ENCODE measurements at places on chromosomes 7 and 10.
A peak's percentile ranks its signal among the peaks of the same experiment; 100 is the strongest.

DNA sequence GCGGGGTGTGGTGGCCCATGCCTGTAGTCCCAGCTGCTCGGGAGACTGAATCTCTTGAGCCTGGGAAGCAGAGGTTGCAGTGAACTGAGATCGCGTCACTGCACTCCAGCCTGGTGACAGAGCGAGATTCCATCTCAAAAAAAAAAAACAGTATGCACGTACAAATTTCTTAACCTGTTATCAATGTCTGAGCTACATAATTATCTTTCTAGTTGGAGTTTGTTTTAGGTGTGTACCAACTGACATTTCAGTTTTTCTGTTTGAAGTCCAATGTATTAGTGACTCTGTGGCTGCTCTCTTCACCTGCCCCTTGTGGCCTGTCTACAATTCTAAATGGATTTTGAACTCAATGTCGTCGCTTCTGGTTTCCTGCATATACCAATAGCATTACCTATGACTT, 40.3 kb downstream of the CD36 start:
- DNase-seq, result no peak

DNA sequence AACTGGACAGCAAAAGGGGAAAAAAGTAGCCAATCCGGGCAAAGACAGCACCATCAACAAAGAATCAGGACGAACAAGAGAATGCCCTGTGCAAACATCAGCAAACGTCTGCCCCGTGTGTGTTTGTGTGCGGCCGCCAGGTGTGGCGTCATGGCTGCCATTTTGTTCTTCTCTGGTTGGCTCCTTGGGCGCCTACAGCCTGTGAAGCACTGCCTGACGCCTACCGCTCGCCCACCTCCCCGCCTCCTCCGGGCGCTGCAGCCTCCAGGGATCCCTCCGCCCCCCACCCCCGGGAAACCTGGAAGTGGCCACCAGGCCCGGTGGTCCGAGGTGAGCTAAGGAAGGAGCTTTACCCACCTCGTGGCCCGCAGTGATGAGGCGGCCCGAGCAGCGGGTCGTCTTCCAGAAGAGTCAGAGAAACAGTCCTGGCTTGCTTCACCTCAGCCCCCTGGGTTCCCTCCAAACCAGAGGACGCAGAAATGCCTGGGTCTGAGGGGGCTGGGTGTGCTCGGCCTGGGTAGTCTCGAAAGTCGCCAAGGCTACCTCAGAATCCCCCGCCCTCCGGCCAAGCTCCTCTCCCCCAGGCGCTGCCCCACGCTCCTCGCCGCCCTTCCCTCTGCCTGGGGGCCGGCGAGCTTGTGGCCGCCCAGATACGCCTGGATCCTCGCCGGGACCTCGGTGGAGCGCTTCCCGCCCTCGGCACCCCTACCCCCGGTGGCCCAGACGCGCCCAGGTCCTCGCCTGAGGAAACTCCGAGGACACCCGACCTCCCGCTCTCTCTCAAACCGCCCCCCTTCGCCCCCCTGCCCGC, 61.8 kb upstream of the IL6 start:
- no peak for DNase-seq

GRCh38 chr10:61100887-61101286, 156.9 kb upstream of the RHOBTB1 start:
- peak; percentile 11 for DNase-seq

- no peak for DNase-seq
Observed at GRCh38 chr7:16494955-16495719, 29.6 kb upstream of the SOSTDC1 start.

DNA sequence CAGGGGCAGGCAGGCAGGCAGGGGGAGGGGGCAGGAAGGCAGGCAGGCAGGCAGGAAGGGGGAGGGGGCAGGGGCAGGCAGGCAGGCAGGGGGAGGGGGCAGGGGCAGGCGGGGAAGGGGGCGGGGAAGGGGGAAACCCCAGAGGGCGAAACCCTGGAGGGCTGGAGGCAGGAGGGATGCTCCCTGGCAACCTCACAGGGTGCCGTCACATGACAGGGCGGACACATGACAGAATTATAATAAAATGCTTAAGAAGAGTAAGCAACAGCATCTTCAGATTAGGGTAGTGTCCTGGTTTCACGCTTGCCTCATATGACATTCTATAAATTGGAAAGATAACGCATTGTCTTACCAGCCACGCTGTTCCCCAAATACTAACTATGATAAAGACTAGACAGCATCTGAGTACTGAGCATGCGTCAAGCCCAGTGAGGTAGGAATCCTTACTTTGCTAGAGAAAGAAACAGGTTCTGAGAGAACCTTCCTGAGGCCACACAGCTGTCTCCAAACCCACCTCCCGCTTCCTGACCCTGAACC, 131.6 kb downstream of the DIP2C start:
- no peak for DNase-seq

GRCh38 chr10:24136070-24136469, 72.9 kb upstream of the KIAA1217 start:
- DNase-seq, result no peak

DNA sequence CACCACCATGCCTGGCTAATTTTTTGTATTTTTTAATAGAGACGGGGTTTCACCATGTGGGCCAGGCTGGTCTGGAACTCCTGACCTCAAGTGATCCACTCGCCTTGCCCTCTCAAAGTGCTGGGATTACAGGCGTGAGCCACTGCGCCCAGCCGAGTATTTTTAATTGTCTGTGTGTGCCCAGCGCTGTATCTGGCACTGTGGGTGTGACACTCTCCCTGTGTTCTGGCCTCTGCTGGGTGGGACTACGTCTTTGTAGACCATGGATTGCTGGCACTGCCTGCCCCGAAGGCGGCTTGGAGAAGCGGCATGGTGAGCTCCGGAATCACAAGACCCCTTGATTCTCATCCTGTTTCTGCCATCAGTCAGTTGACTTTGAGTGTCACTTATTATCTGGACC, 136.2 kb downstream of the CDH23 start:
- no peak for DNase-seq

GRCh38 chr7:70569335-70569819, 562.6 kb upstream of the GALNT17 start:
- peak; percentile 95 for DNase-seq

DNA sequence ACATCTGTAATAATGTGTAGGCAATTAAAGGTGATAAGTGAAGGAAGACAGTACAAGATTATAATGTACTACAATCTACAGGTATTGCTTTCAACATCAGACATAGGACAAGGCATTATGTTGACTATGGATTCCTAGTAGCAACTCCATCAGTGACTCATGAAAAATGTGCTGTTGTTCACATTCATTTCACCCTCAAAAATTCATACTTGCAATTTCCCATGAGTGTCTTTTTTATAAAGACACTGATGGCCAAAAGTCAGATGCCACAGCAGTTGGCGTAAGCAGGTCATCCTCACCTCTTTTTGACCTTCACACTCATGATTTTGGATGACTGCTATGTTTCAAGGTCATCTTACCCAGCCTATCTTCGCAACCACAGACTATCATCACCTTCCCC, 100.0 kb upstream of the AMPH start:
- no peak for DNase-seq

- no peak for DNase-seq
Observed at GRCh38 chr10:1233031-1233430, 176.8 kb downstream of the WDR37 start.

DNA sequence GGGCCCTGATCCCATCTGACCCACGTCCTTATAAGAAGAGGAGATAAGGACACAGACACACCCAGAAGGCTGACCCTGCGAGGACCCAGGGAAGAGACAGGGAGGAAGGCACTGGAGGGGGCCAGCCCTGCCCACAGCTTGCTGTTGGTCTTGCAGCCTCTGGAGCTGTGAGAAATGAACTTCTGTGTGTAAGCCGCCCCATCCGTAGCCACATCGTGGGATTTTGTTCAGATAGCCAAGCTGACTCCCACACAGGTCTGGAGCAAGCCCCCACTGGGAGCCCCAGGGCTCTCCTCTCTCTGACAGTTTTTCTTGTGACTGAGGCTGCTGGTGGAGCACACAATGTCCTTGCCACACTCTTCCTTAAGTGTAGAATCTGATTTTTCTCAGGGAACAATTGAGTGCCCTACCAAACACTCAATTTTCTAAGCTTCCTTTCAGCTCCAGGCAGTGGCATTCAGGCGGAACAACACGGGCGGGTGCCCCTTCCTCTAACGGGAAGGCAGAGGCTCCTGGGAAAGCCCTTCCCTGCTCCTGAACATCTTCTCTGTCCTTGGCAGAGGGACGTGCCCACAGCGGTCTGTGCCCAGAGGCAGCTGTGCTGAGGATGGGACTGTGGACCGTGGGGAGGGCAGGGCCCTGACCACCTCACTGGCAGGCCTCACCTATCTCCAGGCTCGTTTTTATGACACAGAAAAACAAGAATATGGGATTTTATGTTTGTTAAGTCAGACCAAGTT, 160.6 kb upstream of the SHH start:
- DNase-seq, result no peak

- DNase-seq, result no peak
Observed at GRCh38 chr7:66426996-66427395, 201.7 kb upstream of the KCTD7 start.

GRCh38 chr10:59176241-59177030, at the start of gene PHYHIPL:
Gene PHYHIPL, plus strand, starts transcription at chr10:59176643. Its CDS starts 211 bp downstream, at chr10:59176854.
- no peak for DNase-seq

- no peak for DNase-seq
Observed at GRCh38 chr10:13315361-13315760, 15.5 kb upstream of the PHYH start.

GRCh38 chr7:151460474-151460855, 20.5 kb upstream of the CRYGN start:
- DNase-seq, result no peak

DNA sequence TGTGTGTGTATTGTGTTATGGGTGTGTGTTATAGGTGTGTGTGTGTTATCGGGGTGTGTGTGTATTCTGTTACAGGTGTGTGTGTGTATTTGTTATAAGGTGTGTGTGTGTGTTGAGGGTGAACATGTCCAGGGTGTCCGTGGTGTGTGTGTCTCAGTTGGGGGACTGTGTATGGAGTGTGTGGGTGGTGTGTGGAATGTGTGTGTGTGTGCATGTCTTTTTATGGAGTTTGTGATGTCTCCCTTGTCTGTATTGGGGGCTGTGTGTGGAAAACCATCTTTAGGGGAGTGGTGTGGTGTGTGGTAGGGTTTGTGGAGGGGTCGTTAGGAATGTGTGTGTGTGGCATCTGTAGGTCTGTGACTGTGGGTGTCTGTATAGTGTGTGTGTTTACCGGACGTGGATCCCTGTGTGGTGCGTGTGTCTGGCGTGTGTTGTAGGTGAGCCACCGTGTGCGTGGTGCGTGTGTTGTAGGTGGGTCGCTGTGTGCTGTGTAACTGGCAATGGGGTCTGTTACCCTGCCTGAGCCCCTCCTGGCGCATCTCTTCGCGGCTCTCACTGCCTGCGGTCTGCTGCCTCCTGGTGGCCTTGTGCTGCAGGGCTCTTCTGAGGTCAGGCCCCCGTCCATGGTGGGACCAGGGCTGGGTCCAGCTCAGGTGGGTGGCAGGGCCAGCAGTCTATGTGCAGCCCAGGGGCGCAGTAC, 61.7 kb downstream of the PALD1 start:
- DNase-seq, result no peak

DNA sequence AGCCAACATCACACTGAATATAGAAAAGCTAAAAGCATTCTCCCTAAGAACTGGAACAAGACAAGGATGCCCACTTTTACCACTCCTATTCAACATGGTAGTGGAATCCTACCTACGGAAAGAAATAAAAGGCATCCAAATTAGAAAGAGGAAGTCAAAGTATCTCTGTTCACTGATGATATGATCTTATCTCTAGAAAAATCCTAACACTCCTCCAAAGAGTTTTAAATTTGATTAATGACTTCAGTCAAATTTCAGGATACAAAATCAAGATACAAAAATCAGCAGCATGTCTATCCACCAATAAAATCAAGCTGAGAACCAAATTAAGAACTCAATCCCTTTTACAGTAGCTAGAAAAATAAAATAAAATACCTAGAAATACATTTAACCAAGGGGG, 35.3 kb upstream of the TNKS2 start:
- DNase-seq, result no peak

DNA sequence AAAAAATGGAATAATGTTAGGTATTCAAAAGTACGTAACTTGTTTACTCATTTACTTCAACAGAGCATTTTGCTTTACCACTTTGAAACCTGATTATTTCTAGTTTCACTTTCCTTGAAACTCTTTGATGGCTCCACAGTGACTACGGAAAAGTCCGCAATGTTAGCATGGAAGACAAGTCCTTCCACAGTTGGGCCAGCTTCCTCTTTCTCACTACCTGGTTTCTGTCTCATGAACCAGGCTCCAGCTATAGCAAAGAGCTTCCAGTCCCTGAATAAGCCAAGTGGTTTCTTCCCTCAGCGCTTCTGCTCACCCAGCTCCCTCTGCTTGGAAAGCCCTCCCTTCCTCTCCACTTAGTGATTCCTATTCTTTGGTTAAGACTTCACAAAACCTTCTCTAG, 44.8 kb upstream of the SLC16A12 start:
- no peak for DNase-seq

DNA sequence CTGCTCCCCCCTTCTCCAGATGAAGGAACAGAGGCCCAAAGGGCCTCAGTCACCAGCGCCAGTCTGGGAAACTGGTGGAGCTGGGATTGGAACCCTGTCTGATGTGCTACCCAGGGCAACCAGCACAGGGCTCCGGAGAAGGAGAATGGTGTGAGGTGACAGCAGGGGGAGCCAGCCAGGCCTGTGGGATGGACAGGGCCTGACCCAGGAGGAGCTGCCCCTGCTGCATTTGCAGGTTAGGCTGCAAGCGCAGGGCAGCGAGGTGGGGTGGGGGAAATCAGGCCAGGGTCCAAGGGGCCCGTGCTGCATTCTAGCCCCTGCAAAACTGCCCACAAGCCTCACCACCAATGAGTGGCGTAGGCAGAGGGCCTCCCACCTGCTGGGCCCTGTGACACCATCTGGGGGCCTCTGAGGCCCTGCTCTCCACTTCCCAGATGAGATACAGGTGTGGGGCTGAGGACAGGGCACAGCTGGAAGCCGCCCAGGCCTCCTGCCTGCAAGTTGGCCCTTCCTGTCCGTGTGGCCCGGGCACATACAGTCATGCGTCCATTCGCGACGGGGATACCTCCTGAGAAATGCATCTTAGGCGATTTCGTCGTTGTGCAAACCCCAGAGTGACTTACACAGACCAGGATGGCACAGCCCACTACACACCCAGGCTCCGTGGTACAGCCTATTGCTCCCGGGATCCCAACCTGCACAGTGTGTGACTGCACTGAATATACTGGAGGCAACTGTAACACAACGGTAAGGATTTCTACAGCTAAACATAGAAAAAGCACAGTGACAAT, 45.3 kb downstream of the RASGEF1A start:
- DNase-seq, result no peak

- no peak for DNase-seq
Observed at GRCh38 chr10:26931223-26931622, 70.5 kb upstream of the ABI1 start.

DNA sequence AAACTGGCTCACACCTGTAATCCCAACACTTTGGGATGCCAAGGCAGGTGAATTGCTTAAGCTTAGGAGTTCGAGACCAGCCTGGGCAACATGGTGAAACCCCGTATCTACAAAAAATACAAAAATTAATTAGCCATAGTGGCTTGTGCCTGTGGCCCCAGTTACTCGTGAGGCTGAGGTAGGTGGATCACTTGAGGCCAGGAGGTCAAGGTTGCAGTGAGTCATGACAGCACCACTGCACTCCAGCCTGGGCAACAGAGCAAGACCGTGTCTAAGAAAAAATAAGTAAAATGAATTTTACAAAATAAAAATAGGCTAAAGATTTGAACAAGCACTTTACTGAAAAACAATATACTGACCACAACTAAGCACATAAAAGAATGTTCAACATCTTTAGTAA, 9.8 kb upstream of the ORC5 start:
- no peak for DNase-seq
